ENCODE measurements at places on chromosomes 11 and 22.

DNA sequence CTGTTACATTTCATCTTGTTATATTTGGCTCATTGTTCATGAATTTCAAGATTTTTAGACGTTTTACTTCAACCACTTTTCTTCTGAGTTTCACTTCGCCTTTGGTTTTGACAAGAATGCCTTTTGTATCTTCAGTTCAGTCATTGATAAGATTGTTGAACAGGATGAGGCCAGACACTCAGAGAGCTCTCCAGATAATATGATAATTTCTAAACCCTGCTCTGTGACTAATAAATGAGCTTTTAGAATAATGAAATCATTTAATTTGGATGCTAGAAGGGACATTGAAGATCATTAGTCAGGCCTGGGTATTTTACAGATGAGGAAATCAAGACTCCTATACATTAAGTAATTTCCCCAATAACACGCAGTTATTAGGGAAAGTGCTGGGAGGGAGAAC, 37.2 kb upstream of the GRAMD1B start:
- DNase-seq, result no peak

- DNase-seq, result no peak
Observed at GRCh38 chr11:120956710-120957495, 67.0 kb upstream of the TBCEL start.

DNA sequence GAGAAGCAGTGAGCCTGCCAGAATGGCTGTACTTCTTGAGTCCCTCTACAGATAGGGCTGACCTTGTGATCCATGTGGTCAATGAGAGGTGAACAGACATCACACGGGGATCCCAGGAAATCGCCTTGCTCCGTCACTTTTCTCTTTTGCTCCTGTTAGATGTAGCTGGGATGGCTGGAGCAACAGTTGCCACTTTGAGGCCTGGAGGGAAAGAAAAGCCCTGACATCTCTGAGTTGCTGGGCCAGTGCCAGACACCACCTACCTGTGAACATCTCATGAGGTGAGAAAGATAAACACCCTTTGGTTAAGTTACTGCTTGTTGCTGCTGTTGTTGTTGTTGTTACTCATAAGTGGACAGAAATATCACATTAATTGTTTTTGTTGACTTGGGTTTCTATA, 840.3 kb downstream of the TBC1D22A start:
- no peak for DNase-seq

- peak; percentile 69 for DNase-seq
Observed at GRCh38 chr11:45655347-45655756, 10.1 kb downstream of the CHST1 start.

DNA sequence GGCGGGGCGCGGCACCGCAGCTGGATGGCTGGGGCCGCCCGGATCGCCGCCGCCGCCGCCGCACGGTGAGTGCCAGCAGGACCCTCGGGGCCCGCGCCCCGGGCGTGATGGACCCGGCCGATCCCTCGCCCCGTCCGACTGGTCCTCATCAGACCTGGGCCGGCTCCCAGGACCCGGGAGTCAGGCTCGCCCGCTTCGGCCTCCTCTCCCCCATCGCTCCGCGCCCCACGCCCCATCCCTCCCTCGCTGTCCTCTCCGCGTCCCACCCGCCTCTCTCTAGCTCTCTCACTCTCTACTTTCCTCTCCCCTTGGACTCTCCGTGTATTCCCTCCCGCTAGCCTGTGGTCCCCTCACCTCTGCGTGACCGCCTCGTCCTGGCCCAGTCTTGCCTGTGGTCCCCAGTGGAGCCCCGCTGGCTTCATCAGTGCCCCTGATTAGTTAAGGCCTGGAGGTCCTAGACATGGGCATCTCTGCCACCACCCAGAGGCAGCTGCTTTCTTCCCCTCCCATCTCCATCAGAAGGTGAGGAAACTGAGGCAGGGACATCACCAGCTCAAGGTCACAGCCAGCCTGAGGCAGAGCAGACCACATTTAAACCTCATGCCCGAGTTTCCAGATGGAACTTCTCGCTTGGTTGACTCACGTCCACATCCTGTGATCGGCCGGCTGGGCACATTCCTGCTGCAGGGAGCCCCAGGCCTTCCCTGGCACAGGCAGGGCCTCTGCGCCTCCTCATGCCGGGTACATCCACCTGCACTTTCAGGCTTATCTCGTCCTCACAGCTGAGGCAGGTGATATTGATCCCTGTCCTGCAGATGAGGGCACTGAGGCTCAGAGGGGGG, 429 bp downstream of the SLC39A13 start:
- DNase-seq, result peak; percentile 67

GRCh38 chr11:83687787-83688186, 401.6 kb upstream of the CCDC90B start:
- DNase-seq, result no peak

GRCh38 chr11:66317723-66318599, 1.1 kb upstream of the CD248 start:
- DNase-seq, result no peak

DNA sequence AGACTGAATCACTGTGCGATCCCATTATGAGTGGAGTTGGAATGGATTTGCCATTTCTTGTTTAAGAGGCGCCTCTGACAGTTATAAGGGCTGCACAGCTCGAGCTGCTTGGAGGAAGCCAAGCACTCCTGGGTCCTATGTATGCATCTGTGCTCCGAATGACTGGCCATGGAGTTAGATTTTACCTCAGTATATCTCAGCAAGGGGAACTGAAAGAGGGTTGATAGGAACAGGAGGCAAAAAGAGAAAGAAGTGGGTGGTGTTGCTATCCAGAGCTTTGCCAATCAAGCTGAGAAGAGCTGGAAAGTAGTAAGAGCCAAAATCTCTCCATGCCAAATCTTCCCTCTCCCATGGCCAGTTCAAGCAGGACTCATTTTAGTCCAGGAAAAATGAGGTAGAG, 632.0 kb upstream of the KIRREL3 start:
- DNase-seq, result peak; percentile 47

DNA sequence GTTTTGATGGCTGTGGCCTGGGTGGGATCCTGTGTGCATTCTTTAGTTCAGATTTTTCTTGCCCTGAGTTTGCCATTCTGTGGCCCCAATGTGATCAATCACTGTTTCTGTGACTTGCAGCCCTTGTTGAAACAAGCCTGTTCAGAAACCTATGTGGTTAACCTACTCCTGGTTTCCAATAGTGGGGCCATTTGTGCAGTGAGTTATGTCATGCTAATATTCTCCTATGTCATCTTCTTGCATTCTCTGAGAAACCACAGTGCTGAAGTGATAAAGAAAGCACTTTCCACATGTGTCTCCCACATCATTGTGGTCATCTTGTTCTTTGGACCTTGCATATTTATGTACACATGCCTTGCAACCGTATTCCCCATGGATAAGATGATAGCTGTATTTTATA, 620 bp downstream of the OR4C16 start:
- no peak for DNase-seq

- DNase-seq, result no peak
Observed at GRCh38 chr11:105183426-105183825, 43.9 kb upstream of the CARD18 start.

GRCh38 chr11:134656861-134657540, 245.0 kb upstream of the B3GAT1 start:
- DNase-seq, result no peak

GRCh38 chr11:48003926-48004325, 23.6 kb downstream of the PTPRJ start:
- DNase-seq, result no peak

- DNase-seq, result no peak
Observed at GRCh38 chr11:118358071-118358470, 1.3 kb upstream of the UBE4A start.

- no peak for DNase-seq
Observed at GRCh38 chr11:102120437-102120973, 10.3 kb downstream of the YAP1 start.

GRCh38 chr11:78227921-78228320, 39.2 kb downstream of the USP35 start:
- no peak for DNase-seq

- no peak for DNase-seq
Observed at GRCh38 chr11:133930767-133931448, 25.9 kb downstream of the IGSF9B start.

DNA sequence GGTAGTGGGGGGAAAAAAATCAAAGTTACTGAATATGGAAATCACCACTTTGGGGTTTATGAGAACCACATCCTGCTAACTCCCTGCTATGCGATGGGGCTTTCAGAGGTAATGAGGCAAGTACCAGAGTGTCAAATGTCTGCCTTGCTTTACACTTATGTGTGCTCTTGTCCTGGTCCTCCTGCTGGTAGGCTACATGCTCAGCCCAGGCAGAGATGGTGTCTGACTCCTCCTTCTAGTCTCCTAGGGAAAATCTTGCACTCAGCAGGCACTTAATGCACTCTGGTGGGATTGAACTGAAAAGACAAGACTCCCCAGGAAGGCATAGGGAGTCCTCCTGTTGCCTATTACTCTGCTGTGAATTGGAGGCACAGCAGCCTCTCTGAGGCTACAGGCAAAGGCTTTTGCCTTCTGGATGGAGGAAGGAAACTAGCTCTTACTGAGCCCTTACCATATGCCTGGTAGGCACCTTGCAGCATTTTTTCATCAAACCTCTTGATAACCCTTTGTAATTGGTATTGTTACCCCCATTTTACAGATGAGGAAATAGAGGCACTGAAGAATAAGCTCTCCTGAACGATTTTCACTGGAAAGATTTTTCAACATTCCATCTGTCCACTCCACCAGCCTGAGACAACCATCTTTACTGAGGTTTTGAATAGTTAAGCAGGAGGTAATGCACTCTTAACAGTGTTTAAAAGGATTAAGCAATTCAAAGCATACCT, 132.1 kb upstream of the PAX6 start:
- no peak for DNase-seq

DNA sequence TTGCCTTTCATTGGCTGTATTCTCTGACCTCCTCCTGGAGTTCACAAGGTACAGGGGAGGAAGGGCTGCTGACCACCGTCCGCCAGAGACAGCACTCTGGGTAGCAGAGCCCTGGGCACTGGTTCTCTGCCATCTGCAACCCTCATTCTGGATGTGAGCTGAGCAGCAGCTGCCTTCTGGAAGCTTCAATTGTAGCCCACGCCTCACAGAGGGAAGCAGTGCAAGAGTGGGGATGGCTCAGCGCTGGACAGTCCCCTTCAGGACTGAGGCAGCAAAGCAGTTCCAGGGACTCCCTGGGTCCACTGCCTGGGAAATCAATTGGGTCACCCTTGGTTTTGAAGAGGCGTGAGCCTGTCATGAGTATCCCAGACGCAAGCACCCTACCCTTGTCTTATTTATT, 346.2 kb downstream of the CADM1 start:
- DNase-seq, result no peak

- no peak for DNase-seq
Observed at GRCh38 chr22:27775087-27775698, 26.4 kb downstream of the MN1 start.

DNA sequence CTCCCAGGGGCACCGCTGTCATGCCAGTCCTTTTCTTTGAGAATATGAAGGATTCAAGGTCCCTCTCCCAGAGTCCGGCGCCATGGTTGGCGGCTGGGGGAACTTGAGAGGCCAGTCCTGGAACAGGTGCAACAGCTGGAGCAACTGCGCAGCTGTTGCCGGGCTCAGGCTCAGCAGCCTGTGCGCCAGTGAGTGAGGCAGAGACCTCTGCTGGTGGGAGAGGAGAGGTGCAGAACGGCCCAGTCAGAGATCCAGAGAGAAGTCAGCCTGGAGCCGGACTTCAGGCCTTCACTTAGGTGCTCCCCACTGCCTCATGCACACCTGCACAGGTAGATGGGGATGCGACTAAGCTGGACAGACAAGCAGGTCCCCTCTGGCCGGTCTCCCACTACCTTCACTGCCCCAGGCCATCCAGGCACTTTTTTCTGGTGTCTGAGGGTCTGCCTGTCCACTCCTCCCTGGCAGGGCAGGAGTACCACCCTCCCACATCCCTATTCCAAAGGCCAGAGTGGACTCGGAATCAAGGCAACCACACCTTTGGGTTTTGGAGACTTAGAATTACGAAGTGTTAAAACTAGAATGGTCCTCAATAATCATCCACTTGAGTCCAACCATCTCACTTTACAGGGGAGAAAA, 4.6 kb downstream of the CHRDL2 start:
- peak; percentile 76 for DNase-seq

DNA sequence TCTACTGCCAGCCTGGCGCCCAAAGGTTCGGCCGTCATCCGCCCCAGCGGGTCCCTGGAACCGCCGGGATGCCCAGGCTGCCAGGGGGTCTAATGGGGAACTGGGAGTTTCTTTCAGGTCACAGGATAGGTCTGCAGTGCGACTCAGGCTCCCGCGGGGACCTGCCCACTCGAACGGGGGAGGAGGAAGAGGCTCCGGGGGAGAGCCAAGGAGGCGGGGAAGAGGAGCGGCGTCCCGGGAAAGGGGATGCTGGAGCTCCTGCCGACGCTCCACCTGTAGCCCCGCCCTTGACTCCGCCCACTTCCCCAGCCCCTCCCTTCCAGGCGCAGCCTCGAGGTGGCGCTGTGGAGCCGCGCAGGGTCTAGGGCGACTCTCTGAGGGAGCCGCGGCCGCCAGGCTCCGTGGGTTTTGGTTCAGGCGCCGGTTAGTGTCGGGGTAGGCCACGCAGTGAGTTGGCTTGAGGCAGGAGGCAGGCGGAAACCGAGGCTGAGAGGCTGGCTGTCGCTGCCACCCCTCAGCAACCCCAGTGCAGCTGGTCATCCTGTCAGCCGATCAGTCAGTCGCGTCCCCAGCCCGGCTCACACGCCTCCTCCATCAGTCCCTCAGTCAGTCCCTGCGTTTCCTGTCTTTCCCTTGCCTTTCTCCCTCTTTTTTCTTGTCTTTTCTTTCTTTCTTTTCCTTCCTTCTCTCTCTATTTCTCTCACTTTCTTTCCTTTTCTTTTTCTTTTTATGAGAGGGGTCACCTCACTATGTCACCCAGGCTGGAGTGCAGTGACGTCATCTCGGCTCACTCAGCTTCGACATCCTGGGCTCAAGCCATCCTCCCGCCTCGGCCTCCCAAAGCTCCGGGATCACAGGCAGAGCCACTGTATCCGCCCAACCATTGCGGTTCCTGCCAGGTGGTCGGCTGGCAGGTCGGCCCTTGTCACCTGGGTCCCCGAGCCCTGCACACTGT, 26.4 kb downstream of the YWHAH start:
- peak; percentile 78 for DNase-seq

DNA sequence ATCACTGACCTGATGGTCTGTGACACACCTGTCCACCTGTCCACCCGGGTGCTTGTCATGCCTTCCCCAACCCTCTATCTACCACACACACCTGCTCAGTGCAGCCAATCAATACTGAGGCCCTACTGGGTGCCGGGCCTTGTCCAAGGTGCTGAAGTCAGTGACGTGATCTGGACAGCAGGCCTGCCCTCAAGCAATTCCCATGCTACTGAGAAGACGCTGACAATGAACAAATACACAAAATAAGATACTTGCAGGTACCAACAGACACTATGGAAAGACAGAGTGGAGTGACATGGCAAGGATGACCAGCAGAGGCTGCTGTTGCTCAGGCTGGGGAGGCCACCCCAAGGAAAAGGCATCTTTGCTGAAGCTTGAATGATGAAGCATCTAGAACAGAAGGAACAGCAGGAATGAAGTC, 21.2 kb downstream of the PLAAT3 start:
- DNase-seq, result peak; percentile 33

DNA sequence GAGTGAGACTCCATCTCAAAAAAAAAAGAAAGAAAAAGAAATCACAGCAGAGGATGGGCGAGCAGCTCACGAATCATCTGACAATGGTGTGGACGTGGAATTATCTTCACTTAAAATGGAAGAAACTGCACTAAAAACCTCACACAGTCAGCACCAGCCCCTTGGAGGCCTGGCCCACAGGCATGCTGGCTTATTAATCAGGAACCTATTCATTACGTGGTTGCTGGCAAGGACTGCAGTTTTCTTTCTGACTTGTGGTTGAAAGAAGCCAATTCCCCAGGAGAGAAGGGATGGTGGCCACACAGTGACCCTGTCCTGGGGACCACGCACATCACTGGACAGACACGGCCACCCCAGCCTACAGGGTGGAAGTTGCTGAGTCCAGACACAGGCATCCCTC, 401.1 kb downstream of the CTTN start:
- DNase-seq, result no peak
